NCI-H2227 treated with DMSO at 0.1 percent for 48 hours (cell line): ENCODE measurements at places on chromosomes 7 and 10.

GRCh38 chr10:52617346-52617745, 155.2 kb downstream of the MBL2 start:
- no peak for DNase-seq

GRCh38 chr10:53978301-53978700, 822.7 kb downstream of the PCDH15 start:
- DNase-seq: no peak

DNA sequence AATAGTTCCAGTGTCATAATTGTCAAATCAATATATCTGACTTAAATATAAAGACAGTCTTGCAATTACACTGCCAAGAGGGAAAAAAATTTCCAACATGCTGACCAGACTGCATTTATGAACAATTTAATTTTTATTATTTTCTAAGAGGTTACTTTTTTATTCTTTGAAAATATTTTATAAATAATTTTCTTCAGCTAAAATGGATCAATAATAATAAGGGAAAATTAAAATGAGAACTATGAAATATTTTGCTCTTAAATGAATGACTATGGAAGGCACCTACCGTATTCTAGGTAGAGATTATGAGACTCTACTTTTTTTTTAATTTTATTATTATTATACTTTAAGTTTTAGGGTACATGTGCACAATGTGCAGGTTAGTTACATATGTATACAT, 1032.5 kb upstream of the LRRN3 start:
- no peak for DNase-seq

- DNase-seq: no peak
These were observed 12.8 kb downstream of the C7orf57 start for GRCh38 chr7:48048113-48048512.

- DNase-seq: no peak
These were observed 309.3 kb upstream of the KCND2 start for GRCh38 chr7:119963654-119964053.

DNA sequence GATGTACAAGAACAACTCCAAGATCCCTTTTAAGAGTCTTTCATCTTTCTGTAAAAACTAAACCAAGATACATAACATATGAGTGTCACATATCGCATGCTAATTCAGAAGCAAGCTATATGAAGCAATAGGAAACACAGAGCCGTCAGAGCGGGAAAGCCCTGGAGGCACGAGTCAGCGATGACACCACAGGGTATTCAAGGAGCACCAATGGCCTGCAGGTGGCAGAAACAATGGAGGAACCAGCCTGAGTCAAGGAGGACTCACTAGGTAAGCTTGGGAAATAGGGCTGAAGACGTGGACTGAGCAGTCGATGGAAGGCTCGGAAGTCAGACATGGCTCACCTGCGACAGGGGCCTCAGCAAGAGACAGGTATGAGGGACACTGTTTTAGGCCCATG, 214.4 kb downstream of the FAM107B start:
- no peak for DNase-seq

DNA sequence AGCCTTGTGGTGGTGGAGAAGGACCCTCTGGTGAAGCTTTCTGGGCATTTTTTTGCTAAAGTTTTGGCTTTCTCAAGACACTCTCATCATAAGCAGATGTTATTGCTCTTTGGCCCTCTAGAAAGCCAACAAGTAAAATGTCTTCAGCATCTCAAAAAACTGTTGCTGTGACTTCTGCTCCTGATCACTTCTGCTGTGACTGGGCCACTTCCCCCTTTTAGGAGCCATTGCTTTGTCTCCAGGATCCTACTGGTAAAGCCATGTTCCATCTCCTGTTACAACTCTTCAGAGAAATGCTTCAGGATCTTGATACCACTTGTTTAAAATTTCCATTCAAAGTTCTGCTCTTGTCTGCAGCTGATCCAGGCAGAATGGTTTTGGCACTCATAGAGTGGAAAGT, 10.9 kb downstream of the PARP12 start:
- DNase-seq: no peak

- no peak for DNase-seq
These were observed 187.8 kb downstream of the GNAT3 start for GRCh38 chr7:80324032-80324431.

DNA sequence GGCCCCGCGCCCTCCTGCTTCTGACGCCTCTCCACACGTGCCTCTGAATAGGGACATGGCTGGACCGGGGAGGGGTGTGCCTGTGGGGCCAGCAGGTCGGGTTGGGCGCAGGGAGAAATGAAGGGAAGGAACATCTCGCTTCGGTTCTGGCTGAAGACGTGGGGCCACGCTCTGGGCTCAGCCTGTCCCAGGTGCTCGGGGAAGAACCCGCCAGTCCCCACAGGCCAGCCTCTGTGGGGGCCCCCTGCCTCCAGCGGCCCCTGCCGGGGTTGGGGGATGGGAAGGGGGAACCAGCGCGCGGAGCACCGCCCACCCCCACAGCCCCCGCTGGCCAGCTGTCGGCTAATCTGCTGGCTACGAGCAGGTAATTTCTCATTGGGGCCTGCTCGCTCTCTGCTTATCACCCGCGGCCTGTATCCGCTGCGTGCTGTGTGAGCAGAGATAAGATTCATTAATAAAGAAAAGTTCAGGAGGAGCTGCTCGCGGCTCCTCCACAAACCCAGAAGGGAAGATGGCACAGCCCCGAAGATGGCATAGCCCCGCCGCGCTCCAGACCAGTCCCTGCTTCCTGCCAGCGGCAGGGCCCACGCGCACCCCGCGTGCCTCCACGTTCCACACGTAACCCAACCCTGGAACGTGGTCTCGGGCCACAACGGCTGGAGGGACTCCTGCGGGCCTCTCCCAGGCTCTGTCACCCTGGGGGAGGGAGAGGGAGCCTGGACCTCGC, 186.2 kb downstream of the ELFN1 start:
- DNase-seq: no peak

- DNase-seq: no peak
These were observed 22.4 kb upstream of the IFIT2 start for GRCh38 chr10:89279421-89279869.

GRCh38 chr7:36082910-36083309, 70.1 kb upstream of the EEPD1 start:
- no peak for DNase-seq

DNA sequence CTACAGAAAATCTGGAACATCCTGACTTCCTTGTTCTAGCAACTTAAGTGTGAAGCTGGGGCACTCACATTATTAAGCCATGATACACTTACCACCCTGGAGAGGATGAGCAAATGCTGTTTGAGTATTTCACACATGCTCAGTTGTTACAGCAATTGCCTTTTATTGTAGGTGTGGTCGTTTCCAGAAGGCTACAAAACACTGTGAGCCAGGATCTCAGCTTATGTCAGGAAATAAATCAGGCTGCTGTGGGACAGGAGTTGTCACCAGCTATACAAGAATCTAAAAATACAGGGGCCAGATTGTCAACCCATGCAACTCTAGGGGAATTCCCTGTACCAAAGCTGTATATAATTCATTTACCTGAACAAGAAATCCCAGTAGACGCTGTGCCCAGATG, 273.3 kb upstream of the SP4 start:
- no peak for DNase-seq
